ENCODE measurements at places on chromosomes 4 and X.

DNA sequence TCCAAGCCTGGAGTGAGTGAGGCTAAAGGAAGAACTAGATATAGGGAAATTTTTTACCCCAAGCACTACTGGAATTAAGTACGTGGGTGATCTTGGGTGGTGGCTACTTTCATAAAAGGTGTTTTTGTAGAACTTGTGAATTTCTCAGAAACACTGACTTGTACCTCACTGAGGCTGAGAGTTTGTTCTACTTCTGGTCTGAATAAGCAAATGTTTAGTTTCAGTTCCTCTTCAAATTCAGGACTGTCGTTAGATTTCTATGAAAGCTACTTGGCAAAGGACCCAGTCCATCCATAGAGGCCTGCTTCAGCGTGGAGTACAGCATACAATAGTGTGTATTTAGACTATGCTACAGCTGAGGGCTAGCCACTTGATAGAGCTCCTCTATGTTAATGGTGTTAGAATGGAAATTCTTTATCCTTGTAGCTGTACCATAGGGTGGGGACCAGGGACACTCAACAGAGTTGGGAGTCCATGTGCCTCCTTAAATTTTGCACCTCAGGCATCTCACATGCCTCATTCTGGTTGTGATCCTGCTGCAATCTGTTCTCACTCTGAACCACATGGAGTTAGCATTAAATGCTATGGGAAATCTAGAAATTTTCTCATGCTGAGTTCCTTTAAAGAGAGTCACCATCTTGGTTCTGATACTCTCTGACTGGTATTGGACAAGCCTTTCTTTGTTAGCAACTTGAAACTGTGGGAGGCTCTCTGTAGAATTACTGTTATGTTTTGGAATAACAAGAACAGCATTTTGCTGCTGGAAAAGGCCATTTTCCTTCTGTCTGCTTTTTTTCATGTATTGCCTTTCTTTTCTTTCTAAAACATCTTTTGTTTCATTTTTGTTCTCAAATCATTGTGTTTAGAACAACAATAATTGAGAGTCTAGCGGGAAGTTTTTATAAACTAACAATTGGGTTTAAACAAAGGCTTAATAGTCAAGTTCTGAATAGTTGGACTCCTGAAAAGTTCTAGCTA is 86.8 kb downstream of the PDGFRA start:
- DNase-seq, result no peak

GRCh38 chrX:153825042-153825441 is 5.3 kb downstream of the PDZD4 start:
- DNase-seq, result no peak

DNA sequence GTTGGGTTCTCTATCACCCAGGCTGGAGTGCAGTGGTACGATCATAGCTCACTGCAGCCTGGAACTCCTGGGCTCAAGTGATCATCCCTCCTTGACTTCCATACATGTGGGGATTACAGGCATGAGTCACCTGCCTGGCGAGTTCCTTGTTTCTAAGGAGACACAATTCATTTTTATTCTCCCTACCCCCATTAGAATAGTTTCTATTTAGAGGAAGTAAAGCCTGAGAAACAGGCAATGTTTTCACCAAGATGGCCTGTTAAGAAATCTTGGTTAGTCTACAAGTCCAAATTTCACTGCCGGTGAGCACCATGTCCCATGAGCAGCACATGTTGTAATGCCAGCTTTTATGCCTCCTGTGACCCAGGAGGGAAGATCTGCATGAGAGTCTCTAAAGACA is 5.7 kb downstream of the CYBB start:
- no peak for DNase-seq

- DNase-seq, result no peak
These were observed 359.5 kb downstream of the C4orf33 start for GRCh38 chr4:129455482-129455881.

DNA sequence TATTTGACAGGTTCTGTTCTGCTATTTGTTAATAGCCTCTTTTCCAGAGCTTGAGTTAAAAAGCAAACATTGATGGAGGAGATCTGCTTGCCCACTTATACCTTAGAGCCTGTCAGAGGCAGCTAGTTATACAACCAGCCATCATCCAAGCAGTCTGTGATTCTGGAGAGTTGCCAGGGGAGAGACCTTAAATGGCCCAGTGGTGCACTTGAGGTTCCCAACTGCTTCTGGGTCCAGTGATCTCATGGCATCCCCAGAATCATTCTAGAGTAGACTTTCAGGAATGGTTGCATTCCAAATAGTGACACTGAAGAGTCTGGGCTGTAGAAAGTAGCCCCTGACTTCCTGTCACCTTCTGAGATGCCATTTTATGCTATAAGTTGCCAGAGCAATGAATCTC is 160.7 kb downstream of the FHIP1A start:
- DNase-seq, result no peak

GRCh38 chr4:126405369-126405982 is 1090.7 kb downstream of the FAT4 start:
- no peak for DNase-seq

DNA sequence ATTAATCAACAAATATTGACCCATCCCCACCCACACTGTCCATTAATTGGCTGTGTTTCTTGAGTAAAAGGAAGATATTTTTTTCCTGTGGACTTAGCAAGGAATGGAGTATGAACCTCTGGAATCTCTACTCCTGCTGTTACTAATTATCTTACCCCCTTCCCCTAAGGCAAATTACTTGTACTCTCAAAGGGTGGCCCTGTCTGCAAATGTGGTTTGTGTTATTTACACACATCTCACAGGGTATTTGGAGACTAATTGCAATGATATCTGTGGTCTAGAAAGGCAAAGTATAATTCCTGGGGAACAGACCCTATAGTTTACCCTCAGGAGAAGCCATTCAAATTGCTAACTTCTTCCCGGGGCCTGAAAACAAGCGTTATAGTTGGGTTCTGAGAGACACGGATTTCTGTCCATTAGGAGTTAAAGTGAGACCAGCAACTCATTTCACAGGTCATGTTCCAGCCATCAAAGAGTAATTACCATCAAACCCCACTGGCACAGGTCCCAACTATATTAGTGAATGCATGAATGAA is 133.0 kb upstream of the RASGEF1B start:
- no peak for DNase-seq

DNA sequence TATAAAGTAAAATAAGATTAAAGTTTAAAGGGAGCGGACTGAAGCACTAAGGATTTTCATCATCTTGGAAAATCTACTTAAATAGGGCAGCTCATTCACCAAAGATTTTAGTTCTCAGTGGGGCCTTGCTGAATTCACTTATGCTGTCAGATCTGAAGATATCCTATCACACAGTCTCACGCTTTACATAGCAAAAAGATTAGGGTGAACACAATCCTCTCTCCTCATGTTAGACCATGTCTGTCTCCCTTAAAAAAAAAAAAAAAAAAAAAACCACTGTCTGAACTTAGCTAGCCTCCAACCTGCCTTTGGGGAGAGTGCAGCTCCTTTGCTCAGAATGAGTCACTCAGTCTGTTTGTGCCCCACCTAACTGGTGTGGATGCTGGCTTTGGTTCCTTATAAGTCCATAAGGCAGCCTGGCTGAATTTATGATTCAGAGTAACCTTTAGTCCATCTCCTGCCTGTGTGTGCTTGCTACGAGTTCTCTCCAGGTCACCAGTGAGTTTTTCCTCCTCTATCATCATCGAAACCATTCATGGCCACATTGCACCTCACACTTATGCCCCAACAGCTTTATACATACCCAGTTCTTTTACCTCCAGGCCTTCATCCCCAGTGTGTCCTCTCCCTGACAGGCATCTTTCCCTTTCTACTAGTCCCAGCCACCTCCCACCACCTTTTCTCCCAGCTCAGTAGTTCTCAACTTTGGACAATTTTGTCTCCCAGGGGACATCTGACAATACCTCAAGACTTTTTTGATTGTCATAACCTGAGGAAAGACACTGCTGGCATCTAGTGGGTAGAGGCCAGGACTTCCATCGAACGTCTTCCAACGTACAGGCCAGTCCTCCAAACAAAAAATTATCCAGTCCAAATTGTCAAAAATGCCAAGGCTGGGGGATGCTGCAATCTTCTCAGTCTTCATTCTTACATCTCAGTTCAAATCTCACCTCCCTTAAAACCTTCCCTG is 220.7 kb upstream of the EMCN start:
- no peak for DNase-seq

- DNase-seq, result no peak
These were observed 74.7 kb downstream of the HCCS start for GRCh38 chrX:11185861-11186260.

GRCh38 chr4:171524903-171525302 is 288.3 kb upstream of the GALNTL6 start:
- DNase-seq, result no peak

- DNase-seq, result no peak
These were observed 351.9 kb upstream of the FAT1 start for GRCh38 chr4:187075514-187075913.

DNA sequence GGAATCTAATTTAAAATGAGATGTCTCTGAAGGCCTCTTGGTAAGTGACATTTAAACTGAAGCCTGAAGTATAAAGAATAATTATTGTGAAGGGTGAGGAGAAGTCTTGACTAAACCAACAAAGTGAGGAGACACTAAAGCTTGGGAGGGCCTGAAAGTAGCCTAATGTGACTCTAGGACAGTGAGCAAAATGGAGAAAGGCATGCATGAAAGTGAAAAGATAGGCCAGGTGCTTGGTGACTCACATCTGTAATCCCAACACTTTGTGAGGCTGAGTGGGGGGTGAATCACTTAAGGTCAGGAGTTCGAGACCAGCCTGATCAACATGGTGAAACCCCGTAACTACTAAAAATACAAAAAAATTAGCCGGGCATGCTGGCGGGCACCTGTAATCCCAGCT is 46.9 kb upstream of the SMARCAD1 start:
- DNase-seq, result no peak

GRCh38 chrX:129836827-129837226 is 6.9 kb downstream of the ZDHHC9 start:
- no peak for DNase-seq

DNA sequence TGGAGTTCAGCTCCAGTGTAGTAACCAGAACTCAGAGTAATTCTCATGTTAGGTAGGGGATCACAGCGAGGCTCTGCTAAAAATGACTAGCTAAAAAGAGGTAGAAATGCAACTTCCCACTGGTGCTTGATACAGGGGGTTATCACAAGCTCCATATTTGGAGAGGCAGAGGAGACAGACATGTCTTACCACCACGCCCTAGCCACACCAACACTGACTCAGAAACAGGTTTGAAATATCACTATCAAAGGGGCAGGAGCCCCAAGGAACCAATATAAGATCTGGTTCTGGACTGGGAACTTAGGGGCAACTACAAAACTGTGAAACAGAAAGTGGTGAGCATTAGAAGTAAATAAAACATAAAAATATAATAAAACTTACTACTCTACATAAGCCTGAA is 62.9 kb downstream of the IQCM start:
- DNase-seq, result no peak
